ENCODE measurements at places on chromosomes 12 and 14. TPM values are rescaled to one million over a fixed set of nuclear protein-coding genes. Genes with fewer than 3 reads are reported as not detected.

DNA sequence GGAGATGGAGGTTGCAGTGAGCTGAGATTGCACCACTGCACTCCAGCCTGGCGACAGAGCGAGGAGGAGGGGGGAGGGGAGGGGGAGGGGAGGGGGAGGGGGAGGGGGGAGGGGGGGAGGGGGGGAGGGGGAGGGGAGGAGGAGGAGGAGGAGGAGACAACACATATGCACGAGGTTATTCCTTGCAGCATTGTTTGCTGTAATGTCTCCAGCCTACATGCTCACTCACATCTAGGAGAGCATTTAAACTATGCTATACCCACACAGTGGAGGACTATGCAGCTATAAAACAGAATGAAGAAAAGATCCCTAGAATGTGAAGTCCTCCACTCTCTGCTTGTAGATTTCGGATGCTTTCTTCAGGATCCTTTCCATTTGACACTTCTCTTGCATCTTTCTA lies 3.5 kb upstream of the HIGD1C start:
- DNase-seq: no peak
- no peaks in the 10 kb centered on the region for H3K27me3 ChIP-seq
- H3K4me1 ChIP-seq: no peaks in the 10 kb centered on the region
- no peak overlapping the region for H3K27ac ChIP-seq
- H3K36me3 ChIP-seq: no peaks in the 10 kb centered on the region

DNA sequence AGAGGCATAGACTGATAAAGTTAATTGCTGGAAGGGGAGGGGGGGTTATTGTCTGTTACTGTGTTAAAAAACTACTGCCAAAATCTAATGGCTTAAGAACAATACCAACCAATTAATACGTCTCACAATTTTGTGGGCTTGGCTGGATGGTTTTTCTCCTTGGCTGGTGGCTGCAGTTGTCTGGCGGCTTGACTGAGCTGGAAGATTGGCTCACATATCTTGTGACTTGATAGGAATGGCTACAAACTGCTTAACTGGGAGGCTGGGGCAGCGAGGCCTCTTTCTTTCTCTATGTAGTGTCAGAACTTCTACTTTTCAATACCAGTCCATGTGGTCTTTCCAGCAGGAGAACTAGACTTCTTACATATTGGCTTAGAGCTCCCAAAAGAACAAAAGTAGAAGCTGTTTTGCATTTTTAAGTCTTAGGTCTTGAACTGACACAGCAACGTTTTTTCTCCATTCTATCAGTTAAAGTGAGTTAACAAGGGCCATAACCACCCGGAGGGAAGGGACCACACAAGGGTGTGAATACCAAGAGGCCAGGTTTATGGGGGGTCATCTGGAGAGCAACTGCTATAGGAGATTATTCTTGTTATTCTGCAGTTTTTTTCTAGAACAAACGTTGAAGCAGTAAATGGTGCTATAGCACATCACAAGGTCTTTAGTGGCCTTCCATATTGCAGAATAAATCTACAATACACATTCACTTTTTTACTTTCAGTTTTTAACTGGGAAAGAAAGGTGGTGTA lies 46.9 kb downstream of the ZDHHC17 start:
- no peak overlapping the region for H3K4me3 ChIP-seq
- DNase-seq: no peak
- H3K27ac ChIP-seq: no peak overlapping the region
- H3K4me1 ChIP-seq: no peaks in the 10 kb centered on the region
- H3K36me3 ChIP-seq: peaks cover 11% of the 10 kb centered on the region

DNA sequence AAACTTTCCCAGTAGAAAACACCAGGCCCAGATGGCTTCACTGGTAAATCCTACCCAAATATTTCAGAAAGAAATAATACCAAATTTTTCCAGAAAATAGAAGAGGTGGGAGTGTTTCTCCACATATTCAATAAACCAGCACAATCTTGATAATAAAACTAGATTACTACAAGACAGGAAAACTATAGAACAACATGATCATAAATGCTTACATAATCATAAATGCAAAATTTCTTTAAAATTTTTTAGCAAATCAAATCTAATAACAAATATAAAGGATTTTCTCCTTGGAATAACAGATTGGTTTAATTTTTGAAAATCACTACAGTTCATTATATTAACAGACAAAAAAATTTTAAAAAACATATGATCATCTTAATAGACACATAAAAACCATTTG lies 294.5 kb downstream of the BCL11B start:
- DNase-seq: no peak
- H3K27me3 ChIP-seq: no peaks in the 10 kb centered on the region
- no peak overlapping the region for H3K27ac ChIP-seq
- peaks cover 8% of the 10 kb centered on the region for H3K4me1 ChIP-seq

- H3K27me3 ChIP-seq: no peaks in the 10 kb centered on the region
- H3K4me1 ChIP-seq: peaks cover 48% of the 10 kb centered on the region
- H3K4me3 ChIP-seq: peak overlapping the region; percentile 37
- peak overlapping the region; percentile 89 for H3K27ac ChIP-seq
- DNase-seq: no peak
These were observed 599 bp upstream of the CPSF6 start for GRCh38 chr12:69238589-69239351.

Gene CD4
- 291 TPM for total RNA-seq

DNA sequence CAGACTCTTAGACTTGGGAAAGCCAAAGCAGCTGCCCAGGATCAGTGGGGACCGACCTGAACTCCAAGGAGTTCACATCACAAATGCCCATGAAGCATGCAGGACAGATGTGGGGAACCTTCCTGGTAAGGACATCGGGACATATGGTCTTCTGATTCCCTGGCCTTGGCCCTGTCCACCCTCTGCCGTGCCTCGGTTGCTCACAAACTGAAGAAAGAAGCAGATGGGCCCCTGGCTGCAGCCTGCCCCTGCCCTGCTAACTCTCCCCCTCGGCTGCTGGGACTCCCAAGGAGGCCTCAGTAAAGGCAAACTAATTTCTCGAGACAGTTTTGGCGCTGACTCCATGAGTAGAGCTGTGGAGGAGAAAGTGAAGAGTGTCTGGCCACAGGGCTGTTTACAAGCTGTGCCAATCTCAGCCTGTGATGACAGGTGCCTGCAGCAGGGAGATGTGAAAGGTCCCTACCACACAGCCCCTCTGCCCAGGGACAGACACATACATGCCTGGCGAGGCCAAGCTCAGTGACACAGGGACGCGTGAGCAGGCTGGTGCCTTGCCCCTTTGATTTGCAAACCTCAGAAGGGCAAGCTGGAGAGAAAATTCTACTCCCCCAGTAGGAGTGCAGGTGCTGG lies 48.6 kb downstream of the ISCA2 start:
- H3K36me3 ChIP-seq: no peaks in the 10 kb centered on the region
- H3K4me1 ChIP-seq: no peaks in the 10 kb centered on the region
- no peak overlapping the region for H3K27ac ChIP-seq
- no peaks in the 10 kb centered on the region for H3K27me3 ChIP-seq

Gene GYS2
- total RNA-seq: 0.32 TPM

Gene BMP4
- total RNA-seq: 2.2 TPM

GRCh38 chr14:93303659-93304058 lies 29.2 kb downstream of the BTBD7 start:
- no peak for DNase-seq
- no peak overlapping the region for H3K4me3 ChIP-seq
- H3K27me3 ChIP-seq: no peaks in the 10 kb centered on the region
- peaks cover 22% of the 10 kb centered on the region for H3K4me1 ChIP-seq

DNA sequence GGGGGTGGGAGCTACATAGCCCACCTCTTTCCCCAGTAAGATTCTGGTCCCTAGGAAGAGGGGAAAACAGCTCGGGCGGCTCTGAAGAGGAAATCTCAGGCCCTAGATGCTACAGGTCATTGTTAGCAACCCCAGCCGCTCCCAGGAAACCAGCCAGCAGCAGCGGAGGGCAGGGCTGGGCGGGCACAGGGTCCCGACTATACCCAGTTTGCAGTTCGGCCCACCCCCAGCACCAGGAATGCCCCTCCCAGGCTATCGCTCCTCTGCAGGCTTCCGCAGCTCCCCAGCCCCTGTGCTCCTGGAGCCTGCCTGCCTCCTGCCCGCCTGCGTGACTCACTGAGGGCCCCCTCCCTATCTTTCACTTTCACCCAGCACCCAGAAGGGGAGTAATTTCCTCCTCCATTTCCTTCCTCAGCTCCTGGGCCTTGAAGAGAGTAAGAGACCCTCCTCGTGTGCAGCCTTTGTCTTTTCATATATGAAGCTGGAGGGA lies 27.2 kb upstream of the PNMA1 start:
- H3K36me3 ChIP-seq: peaks cover 25% of the 10 kb centered on the region
- peaks cover 77% of the 10 kb centered on the region for H3K4me1 ChIP-seq
- peak overlapping the region; percentile 36 for H3K4me3 ChIP-seq
- H3K27ac ChIP-seq: peak overlapping the region; percentile 66
- no peaks in the 10 kb centered on the region for H3K27me3 ChIP-seq
- peak; percentile 63 for DNase-seq

Gene KLRC2
- total RNA-seq: not detected

GRCh38 chr12:56520048-56520447 lies 1.6 kb upstream of the RBMS2 start:
- H3K27me3 ChIP-seq: no peaks in the 10 kb centered on the region
- no peaks in the 10 kb centered on the region for H3K36me3 ChIP-seq
- H3K4me3 ChIP-seq: no peak overlapping the region
- DNase-seq: no peak
- H3K27ac ChIP-seq: no peak overlapping the region
- H3K4me1 ChIP-seq: peaks cover 14% of the 10 kb centered on the region

- no peak overlapping the region for H3K4me3 ChIP-seq
- H3K27me3 ChIP-seq: no peaks in the 10 kb centered on the region
These were observed 164.1 kb downstream of the ATP23 start for GRCh38 chr12:58105225-58106119.

- H3K27ac ChIP-seq: no peak overlapping the region
- no peak for DNase-seq
- no peaks in the 10 kb centered on the region for H3K36me3 ChIP-seq
- no peak overlapping the region for H3K4me3 ChIP-seq
- peaks cover 36% of the 10 kb centered on the region for H3K4me1 ChIP-seq
These were observed 10.2 kb upstream of the RNASE10 start for GRCh38 chr14:20494935-20495766.

DNA sequence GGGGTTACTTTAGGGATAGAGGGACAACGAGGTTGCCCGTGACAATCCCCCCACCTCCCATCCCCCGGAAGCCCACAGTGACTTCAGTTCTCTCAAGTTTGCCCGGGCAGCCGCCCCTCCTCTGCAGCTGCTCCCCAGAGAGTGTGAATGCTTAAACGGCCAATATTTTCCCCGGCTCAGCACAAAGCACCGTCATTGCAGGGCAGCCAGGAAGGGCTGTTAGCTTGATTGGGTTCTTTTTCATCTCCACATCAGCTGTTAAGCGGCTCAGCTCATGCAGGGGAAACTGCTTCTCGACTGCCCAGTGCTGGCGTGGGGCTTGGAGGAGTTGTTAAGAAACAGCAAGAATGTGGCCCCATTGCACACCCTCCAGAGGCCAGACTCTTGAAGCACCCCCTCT lies 120.5 kb upstream of the NCOR2 start:
- DNase-seq: no peak
- peaks cover 17% of the 10 kb centered on the region for H3K4me1 ChIP-seq
- no peaks in the 10 kb centered on the region for H3K27me3 ChIP-seq
- H3K27ac ChIP-seq: no peak overlapping the region
- H3K4me3 ChIP-seq: no peak overlapping the region

DNA sequence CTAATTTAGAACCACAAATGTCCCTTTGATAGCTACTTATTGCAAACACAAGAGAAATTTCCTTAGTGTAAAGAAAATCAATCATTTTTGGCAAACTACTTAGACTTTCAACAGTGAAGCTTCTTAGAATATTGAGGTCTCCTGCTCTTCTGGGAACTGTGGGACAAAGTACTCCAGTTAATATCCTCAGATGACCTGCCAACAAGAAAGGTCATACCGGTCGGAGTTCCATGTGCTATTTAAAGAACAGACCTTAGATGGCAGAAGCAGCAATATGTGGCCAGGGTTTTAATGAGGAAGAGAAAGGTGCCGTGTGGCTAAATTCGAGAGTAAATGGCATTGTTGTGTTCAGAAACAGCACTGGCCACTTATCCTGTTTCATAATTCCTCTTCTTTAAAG lies 114.7 kb upstream of the AMIGO2 start:
- DNase-seq: no peak
- H3K27me3 ChIP-seq: no peaks in the 10 kb centered on the region
- no peak overlapping the region for H3K4me3 ChIP-seq

GRCh38 chr12:65339161-65339560 lies 60.7 kb downstream of the MSRB3 start:
- no peak overlapping the region for H3K4me3 ChIP-seq
- no peak for DNase-seq
- no peaks in the 10 kb centered on the region for H3K27me3 ChIP-seq
- H3K27ac ChIP-seq: no peak overlapping the region
- no peaks in the 10 kb centered on the region for H3K4me1 ChIP-seq
- H3K36me3 ChIP-seq: no peaks in the 10 kb centered on the region

Gene PLEK2
- total RNA-seq: 1.9 TPM

Gene PHETA1
- total RNA-seq: 4.7 TPM

DNA sequence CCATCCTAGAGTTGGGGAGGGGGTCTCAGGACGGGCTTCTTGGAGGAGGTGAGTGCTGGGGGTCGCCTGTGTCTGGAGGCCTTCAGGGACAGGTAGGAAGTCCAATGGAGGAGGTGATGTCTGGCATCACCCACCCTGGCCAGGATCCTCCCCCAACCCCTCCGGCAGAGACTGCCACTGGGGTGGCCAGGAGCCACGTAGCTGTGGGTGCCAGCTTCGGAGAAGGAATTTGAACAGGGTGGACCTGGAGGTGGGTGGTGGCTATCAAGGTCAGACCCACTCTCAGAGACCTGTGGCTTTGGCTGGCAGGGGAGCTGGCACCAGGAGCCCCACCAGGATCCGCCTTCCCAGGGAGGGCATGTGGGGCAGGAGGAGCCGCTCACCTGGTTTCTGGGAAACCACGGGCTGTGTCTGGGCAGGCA lies 9.1 kb downstream of the CEP170B start:
- no peaks in the 10 kb centered on the region for H3K36me3 ChIP-seq
- no peaks in the 10 kb centered on the region for H3K27me3 ChIP-seq
- H3K27ac ChIP-seq: no peak overlapping the region
- no peak for DNase-seq

Gene ADSS1
- total RNA-seq: 1.5 TPM

DNA sequence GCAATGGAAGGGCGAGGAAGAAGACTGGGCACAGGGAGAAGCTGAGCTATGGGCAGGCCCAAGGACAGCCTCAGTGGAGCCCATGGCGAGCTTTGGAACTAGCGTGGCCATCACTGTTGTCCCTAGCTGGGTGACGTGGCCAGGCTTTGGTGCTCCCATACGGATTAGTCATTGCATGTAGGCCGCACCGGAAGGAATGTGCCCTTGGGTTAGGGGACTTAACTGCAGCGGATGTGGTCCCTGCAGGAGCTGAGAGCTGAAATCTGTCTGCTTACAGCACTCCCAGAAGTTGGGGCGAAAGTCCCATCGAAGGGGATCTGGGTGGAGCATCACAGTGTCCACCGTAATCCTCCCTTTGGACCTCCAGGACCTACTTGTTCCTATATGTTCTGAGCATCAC lies 133.7 kb downstream of the PAPOLA start:
- no peak for DNase-seq
- H3K27ac ChIP-seq: no peak overlapping the region
- no peaks in the 10 kb centered on the region for H3K4me1 ChIP-seq
- H3K27me3 ChIP-seq: no peaks in the 10 kb centered on the region
- H3K36me3 ChIP-seq: no peaks in the 10 kb centered on the region

GRCh38 chr14:36083317-36083716 lies 93.2 kb downstream of the PTCSC3 start:
- no peaks in the 10 kb centered on the region for H3K4me1 ChIP-seq
- H3K36me3 ChIP-seq: no peaks in the 10 kb centered on the region
- no peak overlapping the region for H3K4me3 ChIP-seq
- no peaks in the 10 kb centered on the region for H3K27me3 ChIP-seq
- no peak overlapping the region for H3K27ac ChIP-seq

Gene ALDH1L2
- 0.72 TPM for total RNA-seq
